ENCODE measurements at places on chromosomes 12 and 14. TPM values are rescaled to one million over a fixed set of nuclear protein-coding genes. Genes with fewer than 3 reads are reported as not detected.

Gene PRORP
- 39.0 TPM for total RNA-seq

Gene TEAD4
- total RNA-seq: 137 TPM

Gene CMKLR1
- total RNA-seq: 1.6 TPM

Gene KRT79
- total RNA-seq: 0.21 TPM

Gene SLC35F4
- total RNA-seq: not detected

Gene USP44
- 248 TPM for total RNA-seq

Data from GM23338 (cell line).